ENCODE measurements at places on chromosomes 6 and 20.

- peak; percentile 38 for DNase-seq
These were observed 814.8 kb downstream of the MAFB start for GRCh38 chr20:39874049-39874893.

GRCh38 chr20:44580581-44581268 is 1.7 kb upstream of the PKIG start:
- DNase-seq = no peak

DNA sequence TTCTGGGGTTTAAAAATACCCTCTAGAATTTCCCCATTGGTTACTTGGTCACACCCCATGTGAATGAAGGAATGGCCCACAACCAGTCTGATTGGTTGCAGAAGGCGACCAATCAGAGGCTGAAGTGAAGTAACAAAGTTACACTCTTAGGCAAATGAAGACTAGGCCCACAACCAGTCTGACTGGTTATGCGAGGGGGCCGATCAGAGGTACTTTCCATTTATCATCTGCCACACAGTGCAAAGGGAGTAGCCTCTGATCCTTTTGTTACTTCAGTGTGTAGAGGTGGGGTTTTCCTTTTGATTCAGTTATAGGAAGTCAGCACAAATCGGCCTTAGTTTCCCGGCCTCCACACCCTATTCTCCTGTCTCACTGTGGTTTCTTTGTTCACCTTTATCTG is 61.2 kb upstream of the SGK1 start:
- DNase-seq = no peak

DNA sequence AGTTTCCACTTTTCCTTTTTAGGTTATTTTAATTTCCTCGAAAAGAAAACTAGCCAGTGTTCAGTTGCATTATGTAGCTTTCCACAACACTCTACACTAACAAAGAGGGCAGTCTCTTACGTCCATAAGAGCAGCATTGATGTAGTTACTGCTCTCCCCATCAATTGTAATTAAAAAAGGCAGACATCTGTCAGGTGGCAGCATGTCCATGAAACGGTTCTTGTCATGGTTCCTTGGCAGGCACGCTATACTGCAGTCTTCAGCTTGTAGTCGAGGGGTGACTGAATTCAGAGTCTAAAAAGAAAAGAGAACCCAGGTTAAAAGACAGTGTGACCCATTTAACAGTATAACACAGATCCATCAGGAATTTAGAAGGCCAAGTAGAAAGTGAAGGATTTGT is 80.1 kb upstream of the THEMIS start:
- DNase-seq = no peak

DNA sequence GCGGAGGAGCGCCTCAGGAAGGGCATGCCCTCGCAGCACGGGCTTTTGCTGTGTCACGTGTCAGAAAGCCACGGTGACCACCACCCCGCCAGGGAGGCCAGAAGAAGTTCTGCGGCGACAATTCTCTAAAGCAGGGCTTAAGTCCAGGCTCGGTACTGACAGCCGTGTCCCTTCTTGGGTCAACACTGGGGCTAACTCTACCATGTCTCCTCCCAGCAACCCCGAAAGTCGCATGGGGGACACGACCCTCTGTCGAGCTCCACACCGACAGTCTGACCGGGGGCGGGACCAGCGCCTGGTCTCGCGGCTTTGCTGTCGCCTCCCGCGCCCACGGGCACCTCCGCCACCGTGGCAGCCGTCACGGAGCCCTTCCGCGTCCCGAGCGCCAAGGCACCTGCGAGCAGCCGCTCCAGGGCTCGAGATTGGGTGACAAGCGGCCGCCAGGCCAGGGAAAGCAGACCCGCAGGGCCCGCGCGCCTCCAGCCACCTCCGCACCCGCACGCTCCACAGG is 534 bp downstream of the NANP start:
- peak; percentile 55 for DNase-seq

DNA sequence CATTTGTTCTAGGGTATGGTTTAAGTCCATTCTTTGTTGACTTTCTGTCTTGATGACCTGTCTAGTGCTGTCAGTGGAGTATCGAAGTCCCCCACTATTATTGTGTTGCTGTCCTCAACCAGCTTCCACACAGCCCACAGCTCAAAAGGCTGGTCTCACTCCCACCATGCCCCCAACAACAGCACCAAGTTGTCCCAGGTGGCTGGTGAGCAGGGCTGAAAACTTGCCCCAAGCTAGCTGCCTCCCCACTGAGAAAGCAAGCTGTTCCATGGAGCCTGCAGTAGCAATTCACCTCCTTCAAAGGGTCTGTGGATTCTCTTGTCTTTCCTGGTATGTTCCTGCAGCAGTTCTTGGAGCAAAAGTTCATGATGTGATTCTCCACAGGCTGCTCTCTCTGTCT is 221.0 kb downstream of the SYNDIG1 start:
- no peak for DNase-seq

- DNase-seq = no peak
These were observed 273.2 kb downstream of the CDC5L start for GRCh38 chr6:44660561-44661220.

- no peak for DNase-seq
These were observed 211.4 kb upstream of the SMLR1 start for GRCh38 chr6:130615816-130616215.

GRCh38 chr6:167647306-167647705 is 179.4 kb upstream of the AFDN start:
- no peak for DNase-seq

DNA sequence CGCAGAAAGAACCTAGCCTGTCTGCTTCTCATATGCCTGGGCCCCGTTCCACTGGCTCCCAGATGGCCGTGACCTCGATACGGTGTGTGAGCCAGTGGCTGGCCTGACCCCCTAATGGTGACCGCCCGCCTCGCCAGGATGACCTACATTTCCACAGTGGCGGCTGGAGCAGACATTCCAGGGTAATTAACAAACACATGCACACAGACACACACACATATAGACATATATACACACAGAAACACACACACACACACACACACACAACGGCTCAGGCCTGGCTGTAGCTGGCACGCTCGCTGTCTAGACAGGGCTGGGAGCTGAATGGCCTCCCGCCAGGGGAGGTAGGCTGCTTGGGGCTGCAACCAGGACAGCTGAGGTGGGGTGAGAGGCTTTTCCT is 227.1 kb downstream of the ANKRD60 start:
- no peak for DNase-seq

DNA sequence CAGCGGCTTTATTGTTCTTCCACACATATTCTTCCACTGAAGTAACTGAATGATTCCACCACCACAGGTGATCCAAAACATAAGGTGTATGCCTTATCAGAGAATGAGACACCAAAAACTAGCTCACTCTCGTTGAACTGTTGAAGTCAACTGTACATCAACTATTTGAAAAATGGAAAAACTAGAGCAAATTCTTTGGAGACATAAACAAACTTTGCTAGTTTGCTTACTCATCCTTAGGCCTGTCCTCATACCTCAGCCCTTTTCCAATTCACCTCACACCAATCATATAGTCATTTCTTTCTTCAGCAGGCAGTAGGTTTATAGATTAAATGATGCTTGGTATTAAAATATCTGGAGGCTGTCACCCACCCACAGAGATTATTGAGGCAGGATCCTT is 77.1 kb upstream of the RNF217 start:
- no peak for DNase-seq

- DNase-seq = no peak
These were observed 3.1 kb upstream of the INSM1 start for GRCh38 chr20:20364593-20365479.

GRCh38 chr6:38549795-38550194 is 89.9 kb downstream of the BTBD9 start:
- DNase-seq = no peak

DNA sequence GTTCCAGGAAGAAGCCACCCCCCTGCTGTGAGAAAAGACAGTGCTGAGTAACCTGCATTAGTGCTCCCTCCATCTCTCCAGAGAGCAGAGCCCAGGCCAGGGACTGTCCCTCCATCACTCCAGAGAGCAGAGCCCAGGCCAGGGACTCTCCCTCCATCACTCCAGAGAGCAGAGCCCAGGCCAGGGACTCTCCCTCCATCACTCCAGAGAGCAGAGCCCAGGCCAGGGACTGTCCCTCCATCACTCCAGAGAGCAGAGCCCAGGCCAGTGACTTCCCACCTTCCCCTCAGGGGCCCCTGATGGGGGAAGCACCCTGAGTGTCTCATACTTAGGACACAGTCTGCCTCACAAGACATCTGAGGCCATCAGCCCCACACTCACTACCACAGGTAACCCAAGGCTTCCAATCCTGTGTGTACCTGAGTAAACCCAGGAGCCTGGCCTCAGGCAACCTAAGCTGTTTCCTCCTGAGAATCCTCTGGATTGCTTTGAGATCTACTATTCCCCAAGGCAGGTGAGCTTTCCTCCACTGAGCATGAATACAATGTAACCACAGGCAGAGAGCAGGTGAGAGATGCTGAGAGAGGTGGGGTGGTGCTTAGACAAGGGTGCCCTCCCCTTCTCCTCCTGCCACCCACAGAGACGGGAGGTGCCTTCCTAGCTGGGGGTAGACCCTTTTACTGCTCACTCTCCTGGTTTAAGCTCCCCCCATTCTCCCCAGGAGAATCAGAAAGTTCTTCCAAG is 4.9 kb downstream of the TBXT start:
- no peak for DNase-seq

DNA sequence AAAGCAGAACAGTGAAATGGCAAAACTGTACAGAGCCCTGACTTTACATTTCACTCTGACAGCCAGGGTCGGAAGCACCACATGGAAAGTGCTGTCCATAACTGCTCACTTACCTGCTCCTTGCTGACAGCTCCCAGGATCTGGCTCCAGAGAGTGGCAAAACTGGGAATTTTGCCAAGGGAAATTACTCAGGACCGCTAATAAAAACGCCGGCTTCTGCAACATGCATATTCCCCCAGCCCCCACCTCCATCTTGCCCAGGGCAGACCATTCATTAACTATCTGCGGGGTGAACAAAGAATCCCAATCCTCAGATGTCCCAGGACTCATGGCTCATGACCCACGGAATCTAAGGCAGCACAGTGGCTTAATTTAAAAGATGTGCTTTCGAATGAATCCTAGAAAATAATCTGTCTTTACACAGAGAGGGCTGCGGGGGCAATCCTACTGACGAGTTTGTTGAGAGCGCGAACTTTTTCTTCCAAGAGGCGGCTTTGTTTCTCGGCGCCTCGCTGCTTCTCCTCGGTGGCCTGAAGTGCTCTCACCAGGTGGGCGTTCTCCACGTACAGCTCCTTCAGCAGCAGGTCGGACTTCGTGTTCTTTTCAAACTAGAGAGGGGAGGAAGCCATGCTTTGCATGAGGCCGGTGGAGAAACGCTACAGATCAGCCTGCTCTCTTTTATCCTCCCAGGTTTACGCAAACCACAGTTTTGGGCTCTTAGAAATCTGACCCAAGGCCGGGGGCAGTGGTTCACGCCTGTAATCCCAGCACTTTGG is 45.8 kb downstream of the GINS1 start:
- no peak for DNase-seq

- DNase-seq = no peak
These were observed 241.0 kb downstream of the MYLK4 start for GRCh38 chr6:2509711-2510110.

DNA sequence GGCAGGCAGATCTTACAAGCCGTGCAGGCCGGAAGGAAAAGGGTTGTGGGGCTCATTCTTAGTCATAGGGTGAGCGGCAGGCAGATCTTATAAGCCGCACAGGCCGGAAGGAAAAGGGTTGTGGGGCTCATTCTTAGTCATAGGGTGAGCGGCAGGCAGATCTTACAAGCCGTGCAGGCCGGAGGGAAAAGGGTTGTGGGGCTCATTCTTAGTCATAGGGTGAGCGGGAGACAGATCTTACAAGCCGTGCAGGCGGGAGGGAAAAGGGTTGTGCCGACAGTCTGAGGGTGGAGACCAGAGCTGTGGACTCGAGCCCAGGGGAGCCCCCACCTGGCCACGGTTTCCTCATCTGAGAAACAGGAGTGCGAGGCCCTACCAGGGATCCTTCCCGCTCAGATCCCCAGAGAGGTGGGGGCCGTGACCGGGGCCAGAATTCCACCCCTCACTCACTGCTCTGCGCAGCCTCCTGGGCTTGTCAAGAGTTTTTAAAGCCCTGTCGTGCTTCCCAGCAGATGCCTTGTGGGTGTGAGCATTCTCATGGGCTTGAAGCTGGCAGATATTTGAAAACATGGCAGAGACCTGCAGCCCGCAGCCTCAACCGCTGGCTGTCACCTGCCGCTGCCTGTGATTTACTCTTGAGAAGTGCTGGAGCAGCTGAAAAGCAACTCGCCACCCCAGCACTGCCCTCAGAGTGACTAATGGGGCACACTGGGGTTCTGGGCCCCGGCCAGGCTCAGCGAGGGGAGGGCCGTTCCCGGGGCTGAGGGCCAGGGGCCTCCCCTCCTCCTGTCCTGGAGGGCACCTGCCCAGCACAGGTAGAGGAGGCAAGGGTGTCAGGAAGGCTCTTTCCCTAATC is 31.9 kb downstream of the NTSR1 start:
- no peak for DNase-seq

DNA sequence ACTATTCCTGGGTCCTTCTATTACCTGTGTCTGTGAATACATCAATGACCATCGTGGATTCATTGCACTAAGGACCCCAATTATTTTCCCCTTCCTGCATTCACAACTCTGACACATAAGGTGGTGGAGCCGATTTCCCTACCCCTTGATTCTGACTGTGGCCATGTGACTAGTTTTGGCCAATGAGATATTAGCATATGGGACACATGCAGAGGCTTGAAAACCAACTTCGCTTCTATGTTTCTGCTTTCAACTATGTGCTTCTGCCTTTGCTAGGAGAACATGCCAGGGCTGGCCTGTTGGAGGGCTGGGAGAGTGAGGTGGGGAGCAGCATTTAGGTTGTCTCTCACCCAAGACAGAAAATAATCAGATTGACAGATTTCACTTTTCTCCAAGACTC is 483.1 kb upstream of the JAG1 start:
- no peak for DNase-seq

DNA sequence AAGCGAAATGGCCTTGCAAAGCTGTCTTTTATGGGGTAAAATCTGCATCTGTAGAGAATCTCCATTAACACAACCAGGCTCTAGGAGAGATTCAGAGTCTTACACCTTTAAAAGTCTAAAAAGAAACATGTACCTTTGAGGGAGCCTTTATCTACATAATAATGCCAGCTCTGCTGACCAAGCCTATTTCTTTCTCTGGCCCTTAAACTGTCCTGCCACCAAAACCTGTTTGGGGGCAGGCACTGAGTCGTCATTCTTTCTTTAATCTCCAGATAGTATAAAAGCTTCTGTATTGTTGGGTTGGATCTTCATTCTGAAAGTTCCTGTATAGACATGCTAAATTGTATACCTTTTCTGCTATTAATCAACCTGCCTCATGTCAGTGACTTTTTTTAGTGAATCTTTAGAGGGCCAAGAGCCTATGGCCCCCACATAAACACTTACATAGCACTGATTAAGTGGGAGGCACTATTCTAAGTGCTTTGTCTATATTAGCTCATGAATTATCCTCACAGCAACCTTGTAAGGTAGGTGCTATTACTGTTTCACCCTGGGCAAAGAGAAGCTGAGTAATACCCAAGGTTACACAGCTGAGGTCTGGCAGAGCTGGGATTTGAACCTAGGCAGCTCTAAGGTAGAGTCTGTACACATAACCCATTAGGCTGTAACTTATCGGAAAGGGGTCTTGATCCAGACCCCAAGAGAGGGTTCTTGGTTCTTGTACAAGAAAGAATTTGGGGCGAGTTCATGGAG is 232.3 kb upstream of the DTNBP1 start:
- no peak for DNase-seq
